ENCODE measurements at places on chromosomes 2 and 18.

DNA sequence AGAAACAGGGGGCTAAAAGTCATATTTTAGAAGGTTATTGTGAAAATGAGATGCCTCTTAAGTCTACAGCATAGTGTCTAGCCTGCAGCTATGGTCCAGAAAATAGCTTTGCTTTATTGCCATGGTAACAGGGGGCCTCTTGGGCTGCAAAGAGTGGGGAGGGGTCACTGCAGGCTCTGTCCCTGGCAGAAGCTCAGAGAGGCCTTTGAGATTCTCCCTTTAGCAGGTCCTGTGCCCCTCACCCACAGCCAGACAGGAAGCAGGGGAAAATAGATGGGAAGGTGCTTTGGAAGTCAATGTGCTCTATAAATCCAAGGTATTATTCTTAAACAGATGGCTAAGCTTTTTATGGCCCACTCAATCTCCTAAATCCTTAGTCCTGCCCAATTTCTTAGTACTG is 1021.3 kb upstream of the GYPC start:
- DNase-seq: no peak

GRCh38 chr18:14919666-14920065 is 171.7 kb downstream of the ANKRD30B start:
- no peak for DNase-seq

GRCh38 chr2:72813841-72814240 is 12.0 kb downstream of the EXOC6B start:
- DNase-seq: no peak

GRCh38 chr2:79292239-79292957 is 132.8 kb upstream of the REG3A start:
- DNase-seq: no peak

DNA sequence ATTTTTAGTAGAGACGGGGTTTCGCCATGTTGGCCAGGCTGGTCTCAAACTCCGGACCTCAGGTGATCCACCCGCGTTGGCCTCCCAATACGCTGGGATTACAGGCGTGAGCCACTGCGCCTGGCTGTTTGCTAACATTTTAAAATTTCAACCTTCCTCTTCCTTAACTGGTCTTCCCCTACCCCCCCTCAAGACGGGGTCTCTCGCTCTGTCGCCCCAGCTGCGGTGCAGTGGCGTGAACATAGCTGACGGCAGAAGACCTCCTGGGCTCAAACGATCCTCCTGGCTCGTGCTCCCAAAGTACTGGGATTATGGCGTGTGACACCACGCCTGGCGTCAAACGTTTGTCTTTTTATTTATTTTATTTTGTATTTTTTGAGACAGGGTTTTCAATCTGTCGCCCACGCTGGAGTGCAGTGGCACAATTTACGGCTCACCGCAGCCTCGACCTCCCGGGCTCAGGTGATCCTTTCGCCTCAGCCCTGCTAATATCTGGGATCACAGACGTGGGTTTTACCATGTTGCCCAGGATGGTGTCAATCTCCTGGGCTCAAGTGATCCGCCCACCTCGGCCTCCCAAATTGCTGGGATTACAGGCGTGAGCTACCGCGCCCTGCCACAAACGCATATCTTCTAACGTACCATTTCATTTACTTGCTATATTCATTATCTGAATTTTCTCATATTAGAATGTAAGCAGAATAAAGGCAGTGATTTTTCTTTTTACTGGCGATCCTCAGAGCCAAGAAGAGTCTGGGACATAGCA is 984 bp upstream of the MSH2 start:
- no peak for DNase-seq

DNA sequence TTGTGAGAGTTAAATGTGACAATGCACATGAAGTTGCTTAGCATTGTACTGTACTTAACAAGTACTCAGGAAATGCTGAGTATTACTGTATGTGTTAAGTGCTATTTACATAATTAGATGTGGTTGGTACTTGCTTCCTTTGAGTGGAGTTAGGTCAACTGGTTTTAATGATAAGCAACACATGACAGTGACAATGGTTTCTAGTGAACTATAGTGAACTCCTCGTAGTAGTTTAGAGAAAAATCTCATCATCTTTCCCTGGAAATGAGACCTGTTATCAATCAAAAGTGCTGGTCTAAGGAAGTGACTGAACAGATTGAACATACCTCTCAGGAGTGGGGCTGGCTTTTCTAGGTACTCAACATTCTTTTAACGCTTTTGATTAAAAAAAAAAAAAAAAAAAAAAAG is 29.2 kb upstream of the ZDBF2 start:
- no peak for DNase-seq

DNA sequence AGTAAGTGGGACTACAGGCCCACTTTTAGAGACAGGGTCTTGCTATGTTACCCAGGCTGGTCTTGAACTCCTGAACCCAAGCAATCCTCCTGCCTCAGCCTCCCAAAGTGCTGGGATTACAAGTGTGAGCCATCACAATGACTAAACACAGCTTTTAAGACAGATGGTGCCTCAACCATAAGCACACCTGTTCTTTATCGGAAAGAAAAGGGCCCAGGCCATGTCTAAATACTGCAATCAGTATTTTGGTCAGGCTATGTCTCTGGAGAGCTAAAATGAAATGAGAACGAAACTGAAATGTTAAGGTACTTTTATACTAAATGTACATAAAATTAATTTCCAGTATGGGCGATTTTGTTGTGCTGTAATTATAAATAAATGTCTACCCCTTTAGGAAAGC is 69.5 kb upstream of the SPTBN1 start:
- DNase-seq: no peak

- DNase-seq: no peak
Measured at GRCh38 chr2:7373156-7373555, 455.9 kb downstream of the RNF144A start.

GRCh38 chr2:224689539-224689938 is 26.6 kb downstream of the CCDC195 start:
- no peak for DNase-seq

DNA sequence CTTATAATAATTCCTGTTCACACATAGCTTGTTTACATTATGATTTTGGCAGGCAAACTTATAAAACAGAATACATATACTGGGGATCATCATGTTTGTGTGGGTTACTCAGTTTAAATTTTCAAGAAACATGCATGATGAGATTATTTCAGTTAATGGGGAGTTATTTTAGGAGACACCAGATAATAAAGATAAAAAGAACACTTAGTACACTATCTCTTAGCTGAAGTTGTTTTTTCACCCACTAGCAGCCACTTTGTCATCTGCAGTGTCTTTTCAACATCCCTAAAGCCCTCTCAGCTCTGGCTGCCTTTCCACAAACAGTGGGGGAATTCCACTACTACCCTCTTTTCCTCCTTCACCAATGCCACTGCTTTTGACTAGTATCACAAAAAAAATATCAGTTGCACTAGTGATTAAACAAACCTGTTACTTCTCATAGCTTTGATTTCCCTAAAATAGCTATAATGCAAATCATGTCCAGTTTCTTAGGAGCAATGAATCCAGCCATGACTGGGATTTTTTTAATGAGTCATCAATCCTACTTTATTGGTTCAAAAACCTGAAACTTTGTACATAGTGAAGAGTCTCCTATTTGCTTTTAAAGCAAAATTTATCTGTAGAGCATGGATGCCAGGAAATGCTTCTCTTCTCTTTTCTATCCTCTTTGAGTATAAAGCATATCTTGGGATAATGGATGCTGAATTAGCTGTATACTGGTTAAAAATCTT is 156.7 kb upstream of the TFPI start:
- DNase-seq: no peak

- DNase-seq: no peak
Measured at GRCh38 chr2:240925568-240926515, 19.7 kb downstream of the CROCC2 start.

DNA sequence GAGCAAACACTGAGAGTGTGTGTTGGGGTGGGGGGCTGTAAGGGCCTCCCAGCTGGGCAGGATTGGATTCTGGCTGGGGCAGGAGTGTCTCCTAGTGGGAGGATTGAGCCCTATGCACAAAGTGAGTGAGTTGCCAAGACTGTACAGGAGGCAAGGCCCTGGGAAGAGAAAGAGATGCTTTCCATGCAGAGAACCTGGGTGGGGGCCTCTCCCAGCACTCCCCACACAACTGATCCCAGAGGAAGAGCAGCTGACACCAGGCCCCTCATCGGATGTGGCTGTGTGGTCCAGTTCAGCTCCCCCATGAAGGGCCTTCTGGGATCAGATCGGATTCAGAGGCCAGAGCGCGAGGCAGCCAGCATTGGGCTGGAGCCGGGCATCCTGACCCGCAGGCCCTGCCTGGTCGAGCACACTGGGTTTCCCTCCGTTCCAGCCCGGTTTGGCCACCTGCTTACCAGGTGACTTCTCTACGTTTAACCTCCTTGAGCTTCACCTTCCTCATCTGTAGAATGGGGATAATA is 49.4 kb upstream of the FAHD2A start:
- no peak for DNase-seq

DNA sequence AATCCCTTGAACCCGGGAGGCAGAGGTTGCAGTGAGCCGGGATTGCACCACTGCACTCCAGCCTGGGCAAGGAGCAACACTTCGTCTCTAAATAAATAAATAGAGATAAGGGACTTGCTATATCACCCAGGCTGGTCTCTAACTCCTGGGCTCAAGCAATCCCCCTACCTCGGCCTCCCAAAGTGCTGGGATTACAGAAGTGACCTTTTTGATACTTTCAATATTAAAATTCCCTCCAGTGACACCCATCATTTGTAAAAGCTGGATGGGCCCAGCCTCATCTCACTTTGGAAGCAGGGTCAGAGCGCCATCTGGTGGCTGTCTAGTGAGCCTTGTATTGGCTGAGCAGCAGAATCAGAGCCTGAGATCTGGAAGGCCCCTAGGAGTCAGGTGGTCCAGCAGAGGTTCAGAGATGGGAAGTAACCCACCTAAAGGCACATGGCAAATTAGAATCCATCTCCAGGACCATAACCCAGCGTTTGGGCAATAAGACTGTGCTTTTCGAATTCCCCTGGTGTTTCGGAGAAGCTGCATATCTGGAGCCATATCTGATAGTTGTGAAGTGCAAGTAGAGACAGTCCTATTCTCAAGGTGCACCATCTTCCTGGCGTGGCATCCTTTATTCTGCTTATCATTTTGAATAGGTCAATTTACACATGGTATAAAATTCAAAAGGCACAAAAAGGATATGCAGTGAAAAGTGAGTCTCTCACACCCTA is 18.3 kb upstream of the SLC35F6 start:
- peak; percentile 77 for DNase-seq

GRCh38 chr18:9711361-9712129 is 3.4 kb downstream of the RAB31 start:
- DNase-seq: no peak

DNA sequence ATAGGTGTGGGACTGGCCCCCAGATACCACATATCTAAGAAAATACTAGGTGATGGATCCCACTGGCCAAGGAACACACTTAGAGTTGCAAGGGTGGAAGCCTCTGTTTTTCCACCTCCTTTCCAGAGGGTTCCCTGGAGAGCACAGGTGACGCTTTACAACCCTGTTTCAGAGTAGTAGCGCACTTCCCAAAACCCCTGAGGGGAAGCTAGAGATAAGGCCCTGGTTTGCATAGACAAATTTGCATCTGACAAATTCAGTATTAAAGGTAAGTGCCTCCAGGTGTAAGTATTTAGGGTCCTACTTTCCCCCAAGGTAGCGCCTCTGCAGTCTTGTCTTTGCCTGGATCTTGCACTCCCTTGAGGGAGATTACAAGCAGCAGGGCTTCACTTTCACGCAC is 474 bp upstream of the CERKL start:
- DNase-seq: no peak

- peak; percentile 37 for DNase-seq
Measured at GRCh38 chr2:85754313-85755095, 713 bp downstream of the ATOH8 start.

GRCh38 chr2:120018549-120018948 is 5.7 kb downstream of the EPB41L5 start:
- no peak for DNase-seq

GRCh38 chr2:138622613-138623012 is 121.0 kb downstream of the SPOPL start:
- DNase-seq: no peak

- no peak for DNase-seq
Measured at GRCh38 chr18:45352874-45353273, 262.4 kb upstream of the SLC14A2 start.

DNA sequence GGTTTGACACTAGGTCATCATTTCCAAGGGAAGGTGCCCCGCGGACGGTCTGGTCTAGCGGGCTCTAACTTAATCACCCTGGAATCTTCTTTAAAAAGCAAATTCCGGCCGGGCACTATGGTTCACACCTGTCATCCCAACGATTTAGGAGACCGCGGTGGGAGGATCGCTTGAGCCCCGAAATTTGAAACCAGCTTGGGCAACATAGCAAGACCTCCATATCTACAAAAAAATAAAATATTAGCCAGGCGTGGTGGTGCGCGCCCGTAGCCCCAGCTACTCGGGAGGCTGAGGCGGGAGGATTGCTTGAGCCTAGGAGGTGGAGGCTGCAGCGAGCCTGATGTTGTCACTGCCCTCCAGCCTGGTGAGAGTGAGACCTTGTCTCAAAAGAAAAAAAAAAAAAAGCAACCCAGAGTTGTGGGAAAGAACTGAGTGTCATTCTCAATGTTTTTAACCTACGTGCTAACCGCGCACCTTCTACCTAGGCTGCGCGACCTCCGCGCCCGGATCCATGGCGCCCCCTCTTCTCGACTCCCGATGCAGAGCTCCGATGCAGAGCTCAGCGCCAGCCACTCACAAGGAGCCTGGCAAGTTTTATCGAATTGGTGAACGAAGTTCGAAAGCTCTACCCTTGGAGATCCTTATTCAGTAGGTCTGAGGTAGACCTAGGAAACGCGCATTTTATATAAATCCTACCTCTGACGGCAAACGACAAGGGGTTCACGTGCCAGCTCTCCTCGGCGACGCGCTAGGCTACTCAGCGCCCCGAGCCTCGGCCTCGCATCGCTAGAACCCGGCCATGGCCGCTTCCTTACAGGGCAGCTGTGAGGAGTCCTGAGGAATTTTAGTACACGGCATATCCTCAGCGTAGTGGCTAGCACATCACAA is 888 bp upstream of the TWSG1 start:
- DNase-seq: no peak

GRCh38 chr2:72150861-72151356 is 3.2 kb upstream of the CYP26B1 start:
- no peak for DNase-seq

- no peak for DNase-seq
Measured at GRCh38 chr2:236694146-236694888, 124.7 kb downstream of the ACKR3 start.

GRCh38 chr2:96971926-96972444 is 14.4 kb downstream of the FAM178B start:
- DNase-seq: no peak

DNA sequence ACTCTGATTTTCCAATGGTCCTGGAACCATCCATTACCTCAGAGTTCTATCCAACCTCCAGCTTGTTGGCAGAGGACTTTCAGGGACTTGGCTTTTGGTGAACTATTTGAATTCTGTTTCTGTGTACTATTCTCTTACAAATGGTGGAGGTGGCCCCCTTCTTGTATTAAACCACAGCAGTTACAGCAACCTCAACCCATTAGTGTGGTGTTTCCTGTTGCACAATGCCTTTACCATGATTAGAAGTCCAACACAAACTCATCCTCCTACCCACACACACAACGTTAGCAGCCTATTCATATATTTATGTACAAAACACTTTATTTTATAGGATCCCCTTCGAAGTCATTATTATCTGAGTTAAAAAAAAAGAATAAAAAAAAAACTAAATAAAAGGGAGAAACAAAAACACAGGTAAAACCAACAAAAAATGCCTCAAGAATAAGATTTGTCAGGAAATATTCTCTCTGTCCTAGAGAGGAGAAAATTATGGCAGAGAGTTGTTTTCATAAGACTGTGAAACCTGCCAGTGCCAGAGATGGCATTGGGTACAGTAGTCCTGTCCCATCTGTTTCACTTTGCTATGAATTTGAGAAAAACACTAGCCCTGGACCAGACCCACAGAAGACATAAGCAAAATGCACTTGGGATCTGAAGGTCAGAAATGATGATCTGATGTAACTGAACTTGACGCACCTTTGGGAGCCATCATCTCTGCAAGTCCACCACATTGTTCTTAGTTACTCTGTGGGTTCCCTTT is 1896.0 kb upstream of the PIK3C3 start:
- DNase-seq: no peak
